GM12891 (cell line): ENCODE measurements at places on chromosomes 5 and 9.

- no peak for DNase-seq
Observed at GRCh38 chr9:81912135-81912534, 16.1 kb upstream of the SPATA31D4 start.

GRCh38 chr9:25381141-25381540, 297.1 kb downstream of the TUSC1 start:
- no peak for DNase-seq

GRCh38 chr5:73962801-73963425, 336.9 kb downstream of the ARHGEF28 start:
- DNase-seq: no peak

DNA sequence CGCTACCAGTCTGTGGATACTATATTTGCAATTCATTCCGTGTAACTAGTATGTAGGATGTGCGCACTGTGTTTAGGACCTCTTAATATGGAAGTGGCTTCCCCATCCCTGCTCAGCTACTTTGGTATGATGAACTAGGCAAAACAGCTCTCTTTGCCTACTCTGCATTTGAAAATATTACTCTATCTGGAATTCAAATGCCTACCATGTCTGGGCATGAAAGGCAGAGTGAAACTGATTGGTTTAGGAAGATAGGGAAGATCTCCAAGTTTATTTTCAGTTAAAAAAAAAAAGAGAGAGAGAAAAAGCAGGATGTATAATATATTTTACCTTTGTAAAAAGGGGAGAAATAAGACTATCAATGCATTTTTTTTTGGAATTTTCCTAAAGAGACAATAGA, 74.1 kb upstream of the ELL2 start:
- no peak for DNase-seq

DNA sequence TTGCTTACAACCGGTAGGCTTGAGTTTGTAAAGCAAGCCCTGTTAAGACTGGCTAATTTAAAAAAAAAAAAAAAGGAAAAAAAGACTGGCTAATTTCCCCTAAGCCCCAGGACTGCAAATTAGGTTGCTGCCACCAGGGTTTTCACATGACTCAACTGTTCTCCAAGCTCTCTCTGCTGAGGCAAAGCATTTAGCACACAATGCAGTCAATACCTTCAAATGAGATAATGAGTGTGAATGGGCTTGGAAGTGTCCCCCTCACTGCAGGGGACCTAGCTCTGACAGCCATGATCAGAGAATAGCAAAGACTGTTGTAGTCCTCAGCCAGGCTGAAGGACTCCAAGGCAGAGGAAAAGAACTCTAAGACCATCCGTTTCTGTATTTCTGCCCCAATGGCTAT, 42.8 kb upstream of the ZSWIM6 start:
- DNase-seq: no peak

- no peak for DNase-seq
Observed at GRCh38 chr9:20987521-20987920, 43.9 kb downstream of the HACD4 start.

- DNase-seq: no peak
Observed at GRCh38 chr5:218457-219291, 554 bp downstream of the SDHA start.

DNA sequence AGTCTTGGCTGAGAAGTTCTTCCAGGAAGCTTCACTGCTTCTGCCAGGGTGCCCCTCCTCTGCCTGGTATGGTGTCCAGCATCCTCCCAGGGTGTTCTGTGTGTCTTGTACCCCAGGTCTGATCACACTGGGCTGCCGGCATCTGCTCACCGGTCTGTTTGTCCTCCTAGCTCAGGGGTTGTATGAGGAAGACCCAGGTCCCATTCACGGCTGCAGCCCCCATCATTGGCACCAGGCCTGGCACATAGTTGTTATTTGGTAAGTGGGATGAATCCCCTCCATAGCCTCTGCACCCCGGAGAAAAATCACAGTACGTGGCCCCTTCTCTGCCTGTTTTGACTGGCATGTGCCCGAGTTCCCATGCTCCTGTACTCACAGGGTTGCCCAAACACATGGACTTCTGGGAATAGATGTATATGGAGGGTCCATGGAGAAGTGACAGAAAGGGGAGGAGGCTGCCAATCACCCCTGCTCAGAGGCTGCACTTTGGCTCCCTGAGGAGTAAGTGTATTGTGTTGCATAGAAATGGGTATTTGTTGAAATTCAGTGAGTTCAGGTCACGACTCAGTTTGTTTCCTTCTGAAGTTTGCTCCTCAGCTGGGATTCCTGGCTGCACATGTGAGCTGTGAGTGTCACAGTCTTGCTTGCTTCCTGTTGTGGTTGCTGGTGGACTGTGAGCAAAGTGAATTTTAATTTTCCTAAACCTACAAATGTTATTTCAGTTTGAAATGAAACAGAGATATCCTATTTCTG, 96.2 kb downstream of the HSPA4 start:
- no peak for DNase-seq

DNA sequence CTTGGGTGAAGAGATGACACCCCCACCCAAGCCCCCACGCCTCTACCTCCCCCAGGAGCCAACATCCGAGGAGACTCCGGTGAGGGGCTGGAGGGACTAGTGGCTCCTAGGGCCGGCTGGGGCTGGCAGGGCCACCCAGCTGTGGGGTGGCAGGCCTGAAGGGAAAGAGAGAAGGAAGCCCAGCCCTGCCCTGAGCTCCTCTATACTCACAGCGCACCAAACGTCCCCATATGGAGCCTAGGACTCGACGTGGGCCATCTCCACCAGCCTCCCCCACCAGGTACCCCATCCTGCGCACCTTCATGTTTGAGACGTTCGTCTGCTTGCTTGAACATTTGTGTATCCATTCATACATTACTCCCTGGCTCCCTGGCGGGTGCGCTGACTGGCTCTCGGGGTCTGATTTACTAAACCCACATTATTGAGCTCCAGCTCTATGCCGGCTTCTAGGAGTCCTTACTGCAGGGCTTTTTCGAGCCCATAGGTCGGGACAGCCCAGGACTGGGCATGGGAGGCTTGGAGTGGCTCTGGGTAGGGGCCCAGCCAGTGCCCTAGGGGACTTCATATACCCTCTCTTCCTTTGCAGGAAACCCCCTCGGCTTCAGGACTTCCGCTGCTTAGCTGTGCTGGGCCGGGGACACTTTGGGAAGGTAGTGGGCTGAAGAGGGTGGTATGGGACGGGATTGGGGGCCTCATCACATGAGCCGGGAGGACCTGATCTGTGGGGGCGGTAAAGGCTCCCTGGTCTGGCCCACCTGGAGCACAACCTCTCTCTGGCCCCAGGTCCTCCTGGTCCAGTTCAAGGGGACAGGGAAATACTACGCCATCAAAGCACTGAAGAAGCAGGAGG, 9.1 kb downstream of the ZDHHC12 start:
- DNase-seq: no peak
